ENCODE measurements at places on chromosomes 12 and 14.

GRCh38 chr12:124695861-124696260 is 128.4 kb upstream of the NCOR2 start:
- DNase-seq = no peak

DNA sequence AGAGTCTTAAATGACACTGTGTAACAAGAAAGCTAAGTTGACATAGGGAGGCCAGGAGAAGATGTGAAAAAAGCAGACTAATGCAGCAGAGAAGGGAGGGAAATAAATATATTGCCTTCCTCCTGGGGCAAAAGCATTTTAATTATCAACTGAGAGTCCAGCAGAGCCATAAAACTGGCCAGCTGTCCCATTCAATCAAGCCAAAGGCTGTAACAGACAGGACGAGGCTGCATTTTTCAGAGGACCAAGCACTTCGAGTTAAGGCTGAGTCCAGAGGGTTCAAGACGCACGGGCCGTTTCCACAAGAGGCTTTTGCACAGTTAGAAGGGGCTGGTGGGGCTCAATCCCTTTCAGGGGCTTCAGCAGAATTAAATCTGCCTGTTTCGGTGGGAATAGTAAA is 20.4 kb downstream of the MAP3K9 start:
- DNase-seq = no peak

GRCh38 chr12:115303723-115304309 is 619.8 kb upstream of the TBX3 start:
- no peak for DNase-seq

GRCh38 chr12:58325561-58325960 is 384.2 kb downstream of the ATP23 start:
- no peak for DNase-seq

- DNase-seq = no peak
Observed at GRCh38 chr14:101075801-101076413, 172.4 kb upstream of the RTL1 start.

- DNase-seq = no peak
Observed at GRCh38 chr12:64742416-64742815, 16.8 kb downstream of the GNS start.

DNA sequence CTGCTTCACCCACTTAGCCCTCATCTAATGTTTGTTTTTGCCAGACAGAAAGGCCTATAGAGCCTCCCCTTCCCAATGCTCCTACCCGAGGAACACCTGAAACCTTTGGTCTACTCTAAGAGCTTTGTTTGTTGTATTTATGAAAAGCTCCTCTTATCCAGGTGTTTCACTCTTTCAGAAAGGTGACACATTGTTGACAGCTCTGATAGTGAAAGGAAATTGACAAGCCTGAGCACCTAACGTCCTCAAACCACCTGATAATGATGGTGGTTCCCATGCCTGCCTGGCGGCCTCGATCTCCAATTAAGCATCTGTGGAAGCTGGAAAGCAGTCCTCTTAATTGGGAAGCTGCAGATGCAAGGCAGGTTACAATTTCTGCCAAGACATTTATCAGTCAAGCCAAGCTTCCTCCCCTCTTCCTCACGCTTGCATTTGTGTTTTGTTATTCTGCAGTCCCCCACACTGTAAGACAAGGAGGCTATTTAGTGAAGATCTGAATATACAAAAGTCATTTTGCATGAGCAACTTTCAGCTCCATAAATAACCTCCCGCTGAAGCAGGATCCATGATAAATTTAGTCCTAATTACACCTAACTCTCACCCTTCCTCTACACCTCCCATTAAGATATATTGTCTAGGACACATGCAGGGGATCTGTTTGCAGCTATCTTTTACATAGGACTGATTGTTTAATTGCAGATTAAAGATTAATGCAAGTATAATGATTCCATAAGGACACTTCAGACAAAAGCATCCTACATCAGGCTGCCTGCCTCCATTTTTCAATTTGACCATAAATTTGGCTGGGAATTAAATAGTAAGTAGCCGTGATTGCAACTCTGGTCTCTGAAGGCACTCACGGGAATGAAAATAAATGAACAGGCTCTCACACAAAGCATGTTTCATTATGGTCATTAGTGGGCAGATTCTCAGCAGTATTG is 288.6 kb downstream of the PDZRN4 start:
- no peak for DNase-seq

GRCh38 chr12:92506460-92506859 is 196.3 kb upstream of the PLEKHG7 start:
- DNase-seq = no peak

DNA sequence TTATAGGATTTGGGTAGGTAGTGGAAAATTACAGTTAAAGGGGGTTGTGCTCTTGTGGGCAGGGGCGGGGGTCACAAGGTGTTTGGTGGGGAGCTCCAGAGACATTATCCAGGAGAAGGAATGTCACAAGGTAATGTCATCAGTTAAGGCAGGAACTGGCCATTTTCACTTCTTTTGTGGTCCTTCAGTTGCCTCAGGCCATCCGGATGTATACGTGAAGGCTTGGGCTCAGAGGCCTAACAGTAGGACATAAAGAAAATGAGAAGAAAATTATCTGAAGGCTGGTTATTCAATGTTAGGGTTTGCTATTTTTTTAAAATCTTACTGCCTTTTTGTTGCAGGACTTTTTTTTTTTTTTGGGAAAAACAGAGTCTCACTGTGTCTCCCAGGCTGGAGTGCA is 2.5 kb upstream of the PSEN1 start:
- DNase-seq = no peak

DNA sequence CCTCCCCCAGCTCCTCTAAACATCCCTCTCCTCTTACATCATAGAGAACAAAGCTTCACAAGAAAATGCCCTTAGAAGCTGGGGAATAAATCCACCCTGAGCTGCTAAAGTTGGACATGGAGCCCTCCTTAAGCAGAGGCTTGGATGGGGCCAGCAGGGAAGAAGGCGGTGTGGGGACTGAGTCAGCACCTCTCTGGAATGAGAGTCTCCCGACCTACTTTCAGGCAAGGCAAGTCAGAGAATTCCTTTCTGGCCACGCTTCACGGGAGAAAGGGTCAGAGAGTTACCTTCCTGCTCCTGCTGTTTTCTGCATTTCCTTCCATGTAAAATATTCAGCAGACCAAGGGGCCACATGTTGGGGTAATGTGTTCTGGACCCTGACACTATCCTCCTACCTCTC is 113.3 kb upstream of the PRB2 start:
- no peak for DNase-seq

GRCh38 chr12:67193704-67194103 is 75.5 kb upstream of the CAND1 start:
- DNase-seq = no peak

- no peak for DNase-seq
Observed at GRCh38 chr12:120736404-120737331, 11.0 kb downstream of the ACADS start.

DNA sequence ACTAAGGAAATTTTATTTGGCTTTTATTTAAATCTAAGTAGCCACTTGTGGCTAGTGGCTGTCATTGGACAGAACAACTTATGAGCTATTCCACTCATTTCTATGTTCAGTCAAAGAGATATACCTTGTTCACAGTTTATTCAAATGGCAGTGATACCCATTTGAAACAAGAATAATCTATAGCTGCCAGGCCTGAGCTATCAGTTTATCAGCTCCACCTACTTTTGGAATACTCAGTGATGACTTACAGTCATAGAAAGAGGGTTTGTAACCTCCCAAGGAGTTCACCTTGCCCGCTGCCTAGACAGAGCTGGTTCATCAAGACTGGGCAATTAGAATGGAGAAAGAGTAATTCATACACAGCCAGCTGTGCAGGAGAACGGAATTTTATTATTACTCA is 4.5 kb upstream of the ABHD4 start:
- no peak for DNase-seq

DNA sequence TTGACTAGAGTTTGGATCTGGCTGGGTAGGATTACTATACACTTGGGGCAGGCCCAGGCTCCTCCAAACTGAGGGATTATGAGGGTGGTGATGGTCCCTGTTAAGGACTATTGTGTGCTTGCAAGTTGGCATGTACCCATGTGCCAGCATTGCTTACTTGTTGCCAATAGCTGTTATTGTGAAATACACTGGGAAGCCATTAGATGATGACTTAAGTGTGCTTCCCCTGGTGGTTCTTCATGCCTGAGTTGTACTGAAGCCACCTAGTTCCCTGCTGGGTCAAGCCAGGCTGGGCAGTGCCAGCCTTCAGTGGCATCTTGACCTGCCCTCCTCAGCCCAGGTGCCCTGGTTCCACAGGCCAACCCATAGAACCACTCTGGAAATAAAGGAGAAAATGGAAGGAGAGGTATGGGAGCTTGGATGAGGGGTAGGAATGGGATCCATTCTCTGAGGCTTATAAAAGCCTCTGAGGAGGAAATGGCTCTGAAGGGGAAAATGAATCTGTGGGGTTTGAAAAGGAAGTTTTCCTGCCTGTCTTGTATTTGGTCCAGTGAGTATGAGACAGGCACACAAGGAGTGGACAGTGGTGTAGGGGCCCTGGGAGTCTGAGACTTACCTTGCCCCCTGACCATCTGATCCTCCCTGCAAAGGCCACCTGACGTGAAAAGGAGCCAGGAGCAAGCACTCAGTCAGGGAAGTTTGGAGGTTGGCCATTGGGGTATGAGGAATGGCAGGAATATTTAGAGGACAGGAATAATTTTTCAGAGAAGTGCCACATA is 724 bp downstream of the LTB4R start:
- no peak for DNase-seq

DNA sequence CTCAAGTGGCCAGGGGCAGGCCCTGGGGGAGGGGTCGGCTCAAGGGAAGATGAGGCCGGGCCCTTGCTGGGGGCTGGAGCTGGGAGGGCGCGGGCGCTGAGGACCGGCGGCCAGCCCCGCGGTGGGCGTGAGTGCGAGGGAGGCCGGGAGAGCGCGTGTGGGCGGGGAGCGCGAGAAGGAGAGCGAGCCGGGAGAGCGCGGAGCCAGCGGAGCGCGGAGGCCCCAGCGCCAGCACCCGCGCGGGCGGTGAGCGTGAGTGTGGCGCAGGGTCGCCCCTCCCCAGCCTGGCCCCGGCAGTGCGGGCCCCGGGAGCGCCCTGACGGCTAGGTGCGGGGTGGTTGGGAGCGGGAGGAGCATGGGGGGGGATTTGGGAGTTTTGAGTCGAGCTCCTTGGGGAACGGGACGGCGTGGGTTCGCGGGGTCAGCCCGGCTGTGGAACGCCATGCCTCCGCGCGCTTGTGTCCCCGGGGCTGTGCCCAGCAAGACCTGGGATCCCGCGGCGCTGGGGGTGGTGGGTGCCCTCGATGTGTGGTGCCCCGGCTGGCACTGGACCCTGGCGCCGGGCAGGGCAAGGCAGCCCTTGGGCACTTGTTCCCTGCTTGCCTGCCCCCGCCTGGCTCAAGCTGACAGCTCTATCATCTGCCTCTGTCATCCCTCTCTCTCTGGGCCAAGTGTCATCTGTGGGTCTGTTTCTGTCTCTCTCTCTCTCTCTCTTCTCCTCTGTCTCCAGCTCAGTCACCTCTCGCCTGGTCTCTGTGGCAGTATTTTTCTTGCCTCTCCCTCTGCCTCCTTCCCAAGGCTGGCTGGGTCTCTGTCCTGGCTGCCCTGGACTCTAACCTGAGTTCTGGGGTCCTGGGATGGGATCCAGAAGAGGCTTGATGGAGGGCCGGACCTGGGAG is at the start of gene LBHD2:
TSS of gene LBHD2 (plus strand) at position 190 of the 899 bp plus-strand sequence. CDS start 1,803 bp downstream, outside the sequence.
- DNase-seq = no peak

DNA sequence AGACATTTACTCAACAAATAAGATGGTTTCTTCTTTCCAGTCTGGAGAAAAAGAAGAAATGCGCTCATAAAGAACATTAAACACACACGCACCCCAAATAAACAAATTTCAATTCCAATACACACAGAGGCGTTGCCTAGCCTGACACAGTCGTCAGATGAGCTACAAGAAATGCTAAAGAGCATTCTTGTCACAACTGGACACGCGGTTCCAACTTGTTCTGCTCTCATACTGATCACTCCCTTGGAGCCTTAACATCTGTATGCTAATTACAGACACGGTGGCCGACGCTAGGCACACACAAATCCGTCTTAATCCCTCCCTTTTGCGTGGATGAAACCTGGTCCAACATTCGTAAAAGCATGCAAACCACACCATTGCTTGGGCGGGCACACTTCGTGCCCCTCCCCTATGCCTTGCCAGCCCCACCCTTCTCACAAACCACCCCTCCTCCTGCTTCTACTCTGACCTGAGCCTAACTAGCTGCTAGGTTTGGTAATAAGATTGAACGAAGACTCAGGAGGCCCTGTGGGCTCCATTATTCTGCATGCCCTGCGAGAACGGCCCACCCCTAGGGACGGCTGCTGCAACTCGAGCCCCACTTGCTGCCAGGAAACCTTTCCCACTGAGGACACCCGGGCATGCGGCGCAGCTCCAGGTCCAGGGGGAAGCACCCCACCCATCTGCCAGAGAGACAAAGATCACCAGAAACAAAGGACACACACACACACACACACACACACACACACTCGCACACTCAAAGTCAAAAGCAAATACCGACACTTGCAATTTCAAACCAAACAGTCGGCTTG is 1.2 kb downstream of the KCNK10 start:
- DNase-seq = no peak

GRCh38 chr12:65470256-65470655 is 191.8 kb downstream of the MSRB3 start:
- DNase-seq = no peak

GRCh38 chr12:74889563-74890236 is 319.9 kb downstream of the KCNC2 start:
- no peak for DNase-seq

DNA sequence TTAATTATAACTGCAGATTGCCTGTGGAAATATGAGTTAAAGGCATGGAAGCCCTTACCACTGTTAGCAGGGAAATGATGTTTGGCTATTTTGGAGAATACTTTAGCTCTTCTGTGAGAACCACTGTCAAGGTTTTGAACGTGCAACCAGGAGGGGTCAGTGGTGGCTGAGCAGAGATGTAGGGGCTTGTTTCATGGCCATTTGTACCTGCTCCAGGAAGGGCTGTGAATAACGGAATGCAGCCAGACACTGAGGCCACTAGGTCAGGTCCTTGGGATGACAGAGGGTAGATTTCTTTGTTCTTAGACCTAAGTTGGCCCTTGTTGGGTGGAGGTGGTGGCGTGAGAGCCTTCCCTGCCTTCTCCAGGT is 8.3 kb downstream of the TRAF3 start:
- no peak for DNase-seq

- no peak for DNase-seq
Observed at GRCh38 chr12:65364046-65364445, 85.6 kb downstream of the MSRB3 start.

DNA sequence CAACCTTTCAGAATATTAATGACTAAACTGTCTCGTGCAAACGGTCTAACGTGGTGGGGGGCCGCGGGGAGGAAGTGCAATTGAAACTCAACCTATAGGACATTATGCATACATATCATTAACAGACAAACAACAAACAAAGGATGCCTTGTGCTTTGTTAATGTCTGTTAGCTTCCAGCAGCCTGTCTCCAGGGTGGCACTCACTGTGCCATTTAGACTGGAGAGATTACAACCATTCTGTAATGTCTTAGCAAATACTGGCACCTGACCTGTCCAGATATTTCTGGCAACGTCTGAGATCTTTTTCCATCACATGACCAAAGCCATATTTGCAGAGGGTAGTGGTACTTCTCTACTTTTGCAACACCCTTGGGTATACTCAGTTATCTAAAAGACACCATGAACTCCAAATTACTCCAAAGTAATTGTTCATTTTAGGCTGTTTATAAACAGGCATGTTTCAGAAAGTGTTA is 11.6 kb downstream of the BHLHE41 start:
- DNase-seq = no peak
